ENCODE measurements at places on chromosomes 4 and X.

GRCh38 chr4:102047616-102048015, 257.1 kb downstream of the BANK1 start:
- no peak for DNase-seq

DNA sequence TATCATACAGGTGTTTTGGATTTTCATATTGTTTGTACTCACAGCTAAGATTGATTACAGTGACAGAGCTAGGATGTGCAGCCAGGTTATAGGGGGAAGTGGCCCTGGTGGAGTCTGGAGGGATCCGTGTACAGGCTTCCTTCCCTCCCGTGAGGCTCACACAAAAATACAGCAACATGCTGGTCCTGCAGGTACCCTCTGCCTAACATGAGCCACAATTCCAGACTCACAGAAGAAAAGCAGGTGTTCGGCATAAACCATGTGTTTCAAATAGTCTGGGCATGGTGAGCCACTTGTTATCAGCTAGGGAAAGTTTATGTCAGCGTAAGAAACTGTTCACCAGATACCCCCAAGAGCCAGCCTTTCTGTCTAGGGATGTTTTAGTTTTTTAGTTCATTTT, 82.9 kb downstream of the HTT start:
- no peak for DNase-seq

GRCh38 chrX:38859602-38860001, 58.3 kb downstream of the MID1IP1 start:
- DNase-seq: no peak

DNA sequence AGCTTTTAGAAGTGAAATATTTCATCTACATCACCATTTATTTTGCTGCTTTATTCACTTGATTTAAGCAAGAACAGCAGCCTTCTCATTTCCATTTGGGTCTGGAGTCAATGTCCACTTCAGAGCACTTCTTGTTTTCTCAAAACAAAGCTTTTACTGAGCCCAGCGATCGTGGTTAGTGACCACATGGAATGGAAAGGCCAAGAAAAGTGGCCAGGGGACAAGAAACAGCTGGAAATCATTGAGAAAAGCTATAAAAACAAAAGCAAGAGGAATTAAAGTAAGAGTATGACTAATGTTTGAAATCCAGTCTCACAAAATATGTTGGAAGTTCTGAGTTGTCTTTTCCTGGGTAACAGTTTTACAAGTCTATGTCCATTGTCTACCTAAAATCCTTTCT, 328.4 kb upstream of the INTU start:
- DNase-seq: no peak

- DNase-seq: no peak
These were observed 80.3 kb downstream of the GPC4 start for GRCh38 chrX:133335027-133335426.

GRCh38 chr4:116400480-116400879, 684.9 kb downstream of the TRAM1L1 start:
- no peak for DNase-seq

DNA sequence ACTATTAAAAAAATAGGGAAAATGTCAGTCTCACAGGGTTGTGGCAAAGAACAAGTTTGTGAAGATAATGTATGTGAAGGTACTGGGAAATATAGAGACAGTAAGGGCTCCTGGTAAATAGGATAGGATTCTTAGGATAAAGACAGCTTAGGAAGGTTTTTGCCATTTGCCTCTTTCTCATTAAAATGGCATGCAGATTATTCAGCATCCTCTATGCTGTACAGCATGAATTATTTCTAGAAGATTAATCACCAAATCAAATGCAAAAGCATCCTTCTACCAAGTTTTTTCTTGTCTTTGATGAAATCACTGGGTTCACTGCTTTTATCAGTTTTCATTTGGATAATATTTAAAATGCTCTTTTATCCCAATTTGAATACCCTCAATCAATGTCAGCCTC, 142.8 kb downstream of the NDST3 start:
- DNase-seq: no peak

DNA sequence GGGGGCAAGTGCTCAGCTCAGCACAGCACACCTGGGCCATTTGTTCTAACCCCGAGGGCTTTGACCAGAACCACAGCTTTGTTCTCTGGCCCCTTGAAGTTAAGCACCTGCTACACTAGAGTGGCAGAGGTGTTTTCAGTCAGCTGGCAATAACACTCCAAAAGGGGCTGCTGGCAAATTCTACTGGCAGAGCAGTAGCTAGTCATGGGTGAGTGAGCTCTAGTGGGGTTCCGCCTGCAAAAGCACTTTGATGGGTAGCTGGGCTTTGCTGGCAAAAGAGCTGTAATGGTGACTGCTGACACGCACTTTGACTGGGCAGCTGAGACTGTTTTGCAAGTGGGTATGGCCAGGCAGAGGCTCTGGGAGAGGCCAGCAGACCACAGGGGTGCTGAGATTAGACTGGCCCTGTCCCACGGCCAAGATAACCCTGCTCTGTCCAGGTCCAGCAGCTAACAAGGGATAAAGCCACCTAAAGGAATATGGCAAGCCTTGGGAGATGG, 65.2 kb upstream of the TENT5D start:
- DNase-seq: no peak

GRCh38 chr4:54157606-54158005, 57.6 kb downstream of the GSX2 start:
- DNase-seq: no peak

GRCh38 chrX:100606753-100607152, 22.0 kb downstream of the TNMD start:
- DNase-seq: no peak

DNA sequence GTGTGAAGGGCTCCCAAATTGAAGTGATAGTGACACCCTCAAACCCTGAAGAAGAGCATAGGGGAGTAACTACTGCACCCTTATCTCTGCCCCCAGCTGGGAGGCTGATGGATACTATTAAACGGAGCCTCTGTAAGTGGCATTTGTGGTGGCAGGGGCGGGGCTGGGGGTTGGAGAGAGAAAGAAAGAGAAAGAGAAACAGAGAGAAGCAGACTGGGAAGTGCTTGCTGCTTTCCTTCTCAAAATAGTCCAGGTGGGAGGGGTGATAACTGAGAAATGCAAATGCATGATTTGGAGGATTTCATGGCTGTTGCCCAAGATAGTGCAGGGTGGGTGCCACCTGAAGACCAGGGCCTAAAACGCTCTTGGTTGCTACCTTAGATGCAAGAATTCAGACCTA, 253.5 kb upstream of the GATB start:
- DNase-seq: no peak

GRCh38 chrX:30889147-30890140, at the start of gene TAB3:
Gene TAB3 (minus strand): TSS chrX:30889254. CDS start chrX:30859588, 29,666 bp downstream.
- DNase-seq: peak; percentile 88

GRCh38 chrX:44908153-44908552, 35.2 kb downstream of the KDM6A start:
- DNase-seq: no peak

GRCh38 chr4:113328514-113328913, 279.1 kb downstream of the ANK2 start:
- no peak for DNase-seq

- DNase-seq: no peak
These were observed 40.6 kb upstream of the NAP1L5 start for GRCh38 chr4:88738180-88738579.

- no peak for DNase-seq
These were observed 79.9 kb upstream of the PCDH18 start for GRCh38 chr4:137611998-137612700.

GRCh38 chr4:174256277-174256713, 27.2 kb downstream of the FBXO8 start:
- no peak for DNase-seq

- no peak for DNase-seq
These were observed 55.6 kb downstream of the RHOXF2B start for GRCh38 chrX:120021927-120022326.

GRCh38 chr4:102868153-102868780, 525 bp upstream of the CISD2 start:
- DNase-seq: no peak

DNA sequence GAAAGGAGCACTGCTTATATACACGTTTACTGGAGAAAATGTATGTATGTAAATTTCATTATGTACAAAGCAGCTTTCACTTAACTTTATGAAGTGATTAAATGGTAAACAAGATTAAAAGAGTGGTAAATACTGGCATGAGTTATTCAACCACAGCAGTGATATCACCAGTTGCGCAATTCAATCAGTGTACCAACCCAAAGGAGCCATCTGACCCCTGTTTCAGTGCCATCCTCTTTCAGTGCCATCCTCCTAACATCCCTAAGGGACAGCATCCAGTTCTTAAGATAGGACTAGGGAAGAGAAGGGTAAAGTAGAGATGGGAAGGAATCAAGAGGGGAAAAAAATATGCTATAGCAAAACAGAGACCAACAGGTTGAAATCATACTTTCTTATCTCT, 16.2 kb downstream of the HPF1 start:
- DNase-seq: no peak

GRCh38 chr4:7000421-7001176, 42.6 kb upstream of the TADA2B start:
- DNase-seq: no peak

DNA sequence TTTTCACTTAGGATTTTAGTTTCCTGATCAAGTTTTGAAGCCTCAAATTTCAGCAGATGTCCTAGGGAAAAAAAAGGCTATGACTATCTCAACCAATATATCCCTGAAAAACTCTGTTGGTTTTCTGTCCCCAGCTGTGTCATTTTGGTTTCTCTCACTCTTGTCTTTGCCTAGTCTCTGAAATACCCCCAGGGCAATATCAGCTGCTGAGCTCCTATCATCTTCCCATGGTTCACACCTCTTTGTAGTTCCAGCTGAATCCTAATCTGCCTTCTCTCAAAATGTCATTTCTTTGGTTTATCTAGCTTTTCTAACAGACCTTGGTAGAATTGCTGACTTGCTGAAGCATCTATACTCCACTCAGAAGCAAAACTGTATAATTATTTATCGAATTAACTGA, 2370.5 kb downstream of the ARAP2 start:
- DNase-seq: no peak

GRCh38 chrX:142804085-142804484, 221.6 kb upstream of the SPANXN4 start:
- no peak for DNase-seq

DNA sequence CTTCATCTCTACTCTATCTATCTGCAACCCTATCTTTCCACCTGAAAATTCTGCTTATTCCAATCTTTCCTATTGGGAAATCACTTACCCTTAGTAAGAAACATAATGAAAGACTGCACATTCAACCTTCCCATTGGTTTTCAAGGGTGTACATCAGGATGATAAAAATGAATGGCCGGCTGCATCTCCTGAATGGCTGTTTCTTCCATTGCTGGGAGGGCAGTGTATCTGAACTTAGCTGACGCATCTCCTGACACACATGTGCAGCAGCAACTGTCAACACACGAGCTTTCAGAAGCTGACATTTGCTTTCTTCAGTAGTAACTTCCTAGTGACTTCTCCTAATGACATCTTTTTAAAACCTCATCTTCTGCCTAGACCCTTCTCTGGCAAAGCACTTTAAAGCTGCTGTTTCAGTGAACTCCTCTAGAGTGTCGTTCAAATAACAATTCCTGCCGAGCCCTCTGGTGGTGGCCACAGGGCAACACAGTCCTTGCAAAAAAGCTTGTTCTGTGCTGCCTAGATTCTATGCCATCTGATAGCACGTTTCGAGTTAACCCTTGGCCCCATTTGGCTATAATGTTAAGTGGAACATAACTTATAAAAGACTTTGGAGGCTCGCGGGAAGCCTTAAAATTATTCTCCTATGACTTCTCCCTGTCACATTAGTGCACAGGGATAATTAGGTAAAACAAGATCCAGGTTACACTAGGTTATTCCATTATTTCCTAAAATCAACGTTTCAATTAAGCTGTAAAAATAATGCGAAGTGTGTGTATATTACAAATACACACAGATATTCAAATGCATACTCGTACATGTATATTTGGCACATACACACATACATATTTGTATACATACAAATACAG, 2340.7 kb downstream of the PCDH7 start:
- DNase-seq: peak; percentile 36

DNA sequence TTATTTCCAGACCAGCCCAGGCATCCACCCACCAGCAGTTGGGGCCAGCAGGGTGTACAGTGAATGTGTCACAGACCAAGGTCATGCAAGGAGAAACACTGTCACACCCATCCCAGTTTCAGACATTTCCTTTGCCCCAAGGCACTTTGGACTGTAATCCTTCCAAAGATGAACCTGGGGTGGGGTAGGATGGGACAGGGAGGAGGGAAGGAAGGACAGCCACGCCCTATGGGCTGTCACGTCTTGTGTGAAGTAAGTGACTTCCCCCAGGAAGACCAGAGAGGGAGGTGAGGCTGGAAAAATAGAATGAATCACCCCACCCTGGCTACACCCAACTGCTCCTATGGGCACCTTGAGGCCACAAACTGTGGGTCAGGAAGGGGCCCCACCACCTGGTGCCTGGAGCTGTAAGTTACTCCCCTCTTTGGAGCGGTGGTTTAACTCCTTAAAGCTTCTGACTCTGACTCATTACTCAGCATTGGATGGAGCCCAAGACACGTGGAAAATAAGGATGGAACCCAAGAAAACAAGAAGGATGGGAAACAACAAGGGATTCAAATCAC, 349.9 kb upstream of the KLF3 start:
- DNase-seq: no peak

DNA sequence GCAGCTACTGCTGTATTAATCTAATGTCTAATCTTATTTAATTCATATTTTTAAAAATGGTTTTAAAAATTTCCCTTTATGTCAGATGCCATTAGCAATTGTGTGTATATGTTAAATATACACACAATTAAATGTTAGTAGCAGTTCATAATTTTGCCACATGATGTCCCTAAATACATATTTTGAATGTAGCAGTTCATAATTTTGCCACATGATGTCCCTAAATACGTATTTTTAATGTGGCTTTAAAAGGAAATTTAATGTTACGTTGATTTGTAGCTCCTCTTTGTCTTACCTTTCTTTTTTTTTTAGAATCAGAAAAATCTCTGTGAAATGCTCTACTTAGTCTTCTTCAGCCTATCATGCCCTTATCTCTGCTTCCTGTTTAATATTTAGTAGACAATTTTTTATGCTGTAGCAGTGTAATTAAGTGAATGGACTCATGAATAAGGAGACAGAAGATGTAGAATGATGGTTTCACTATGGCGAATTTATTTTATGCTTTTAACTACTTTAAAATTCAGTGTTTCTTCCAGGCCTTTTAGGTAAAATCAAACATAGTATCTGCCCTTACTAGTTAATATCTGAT, 26.1 kb downstream of the RBM46 start:
- DNase-seq: no peak

- no peak for DNase-seq
These were observed 510.9 kb downstream of the ANKRD50 start for GRCh38 chr4:124201636-124202035.

- peak; percentile 23 for DNase-seq
These were observed at the start of gene LPAR4 for GRCh38 chrX:78747489-78747888. Gene LPAR4 (plus strand): TSS chrX:78747720. CDS start chrX:78754870, 7,150 bp downstream.

DNA sequence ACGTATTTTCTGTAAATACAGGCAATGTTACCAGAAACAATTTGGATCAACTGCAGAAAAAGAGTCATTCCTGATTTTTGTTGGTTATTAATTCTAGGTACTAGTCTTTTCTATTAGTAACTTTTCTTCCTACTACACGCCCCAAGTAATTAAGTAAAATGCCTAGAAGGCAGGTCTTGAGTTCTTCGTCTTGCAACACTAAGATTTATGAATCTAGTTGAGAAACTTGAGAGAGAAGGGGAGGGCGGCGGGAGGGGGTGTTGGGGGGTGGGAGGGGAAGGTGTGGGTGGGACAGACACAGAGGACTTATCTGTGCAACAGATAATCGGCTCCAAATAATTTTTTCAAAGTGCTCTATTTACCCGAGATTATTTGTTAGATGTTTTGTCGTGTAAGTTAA, 3.0 kb downstream of the RAP2C start:
- DNase-seq: no peak

- no peak for DNase-seq
These were observed 276.9 kb upstream of the TACR3 start for GRCh38 chr4:103996637-103997036.
